ENCODE measurements at places on chromosomes 2 and 18.
A peak's percentile ranks its signal among the peaks of the same experiment; 100 is the strongest.

- no peak for DNase-seq
These were observed 261.8 kb downstream of the FHOD3 start for GRCh38 chr18:36559149-36559857.

- no peak for DNase-seq
These were observed 80.0 kb upstream of the PXDN start for GRCh38 chr2:1824202-1824905.

- no peak for DNase-seq
These were observed 59.9 kb upstream of the STPG4 start for GRCh38 chr2:47214990-47215389.

DNA sequence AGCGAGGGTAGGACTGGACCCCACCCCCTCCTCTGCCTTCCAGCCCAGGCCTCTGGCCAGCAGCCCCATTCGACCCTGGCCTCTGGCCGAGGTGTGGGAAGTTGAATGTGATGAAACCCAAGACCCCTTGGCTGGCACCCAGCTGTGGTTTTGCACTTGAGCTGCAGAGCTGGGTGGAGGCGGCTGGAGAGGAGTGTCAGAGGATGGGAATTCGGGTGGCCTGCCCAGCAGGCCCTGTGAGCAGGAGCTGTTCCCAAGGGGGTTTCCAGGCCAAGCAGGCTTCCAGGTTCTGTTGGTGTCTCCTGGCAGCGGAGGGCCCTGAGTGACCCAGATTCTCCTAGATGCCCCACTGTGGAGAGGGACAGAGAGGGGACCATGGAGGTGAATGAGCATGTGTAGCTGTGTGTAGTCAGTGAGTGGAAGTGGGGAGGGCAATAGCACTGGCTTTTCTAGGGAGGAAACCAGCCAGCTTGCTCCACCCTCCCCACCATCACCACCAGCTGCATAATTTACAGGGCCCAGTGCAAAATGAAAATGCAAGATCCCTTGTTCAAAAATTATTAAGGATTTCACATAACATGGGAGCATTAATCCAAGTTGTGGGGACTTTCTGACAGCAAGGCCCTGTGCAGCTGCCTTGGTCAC is 172.2 kb upstream of the HAAO start:
- no peak for DNase-seq

GRCh38 chr2:50820176-50820575 is 211.8 kb downstream of the NRXN1 start:
- DNase-seq = no peak

- DNase-seq = no peak
These were observed 17.2 kb upstream of the CTDP1 start for GRCh38 chr18:79662439-79662838.

- peak; percentile 5 for DNase-seq
These were observed 15.6 kb downstream of the ARHGEF33 start for GRCh38 chr2:38905251-38905650.

DNA sequence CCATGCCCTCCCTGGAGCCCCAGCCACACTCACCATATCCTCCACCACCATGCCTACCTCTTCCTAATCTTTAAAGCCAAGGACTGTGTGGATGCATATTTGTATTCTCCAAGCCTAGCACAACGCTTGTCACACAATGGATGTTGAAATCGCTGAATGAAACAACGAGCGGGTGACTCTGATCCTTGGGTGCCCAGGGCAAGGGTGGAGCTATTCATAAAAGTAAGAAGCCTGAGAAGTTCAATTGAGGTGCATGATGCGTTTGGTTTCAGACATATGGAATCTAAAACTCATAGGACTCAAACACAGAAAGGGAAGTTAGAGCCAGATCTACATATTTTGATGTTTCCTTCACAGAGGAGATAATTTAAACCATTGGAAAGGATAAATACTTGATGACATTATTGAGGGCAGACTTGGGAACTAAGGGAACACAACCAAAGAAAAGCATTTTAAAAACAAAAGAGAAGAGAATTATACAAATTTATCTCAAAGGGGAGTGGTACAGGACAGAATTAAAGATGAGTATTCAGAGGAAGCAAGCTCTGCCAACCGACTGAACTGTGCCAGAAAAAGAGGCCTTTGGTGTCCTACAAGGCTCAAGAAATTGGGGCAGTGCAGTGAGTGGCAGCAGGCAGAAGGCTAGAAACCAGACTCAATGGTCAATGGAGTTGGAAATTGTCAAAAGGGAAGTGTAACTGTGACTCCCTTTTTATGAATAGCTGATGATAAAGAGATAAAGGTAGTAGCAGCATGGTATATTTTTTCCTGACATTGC is 200.6 kb upstream of the NCKAP5 start:
- no peak for DNase-seq

DNA sequence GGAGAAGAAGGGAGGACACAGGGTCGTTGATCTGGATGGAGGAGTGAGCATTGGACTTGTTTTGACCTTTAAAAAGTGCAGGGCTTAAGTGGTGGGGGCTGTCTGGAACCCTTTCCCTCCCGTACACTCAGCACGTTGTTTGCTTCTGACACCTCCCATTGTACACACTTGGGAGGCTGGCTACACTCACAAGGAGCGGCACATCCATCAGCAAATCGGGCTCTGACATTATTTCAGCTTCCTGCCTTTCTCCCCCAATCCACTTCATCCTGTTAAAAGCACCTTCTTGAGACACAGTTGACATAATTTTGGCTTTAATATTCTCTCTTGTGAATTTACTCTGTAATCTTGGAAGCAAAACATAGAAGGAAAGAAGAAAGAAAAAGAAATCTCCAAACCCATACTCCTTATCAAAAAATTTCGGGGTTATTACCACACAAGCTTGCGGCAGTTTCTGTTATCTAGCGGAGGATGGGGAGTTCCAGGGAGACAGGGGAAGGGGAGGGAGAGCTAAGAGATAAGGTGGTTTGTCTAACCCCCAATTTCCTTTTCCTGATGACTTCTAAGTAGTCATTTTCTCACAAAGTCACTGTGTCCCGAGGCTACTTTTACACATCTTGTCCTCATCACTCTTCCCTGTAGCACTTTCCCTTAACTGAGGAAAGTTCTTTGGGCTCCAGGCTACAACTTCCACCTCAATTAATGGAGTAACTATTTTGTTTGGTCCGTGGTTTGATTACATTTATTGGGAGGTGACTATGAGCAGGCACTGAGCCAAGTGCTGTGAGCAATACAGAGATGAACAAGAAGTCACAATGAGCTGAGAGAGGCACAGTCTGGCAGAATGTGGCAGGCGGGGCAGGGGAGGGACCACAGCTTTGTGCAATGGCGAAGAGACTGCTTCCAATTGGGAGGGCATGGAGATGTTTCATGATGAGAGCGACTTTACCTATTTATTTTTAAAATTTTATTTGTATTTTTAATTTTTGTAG is 240.1 kb upstream of the MEX3C start:
- DNase-seq = peak; percentile 2

DNA sequence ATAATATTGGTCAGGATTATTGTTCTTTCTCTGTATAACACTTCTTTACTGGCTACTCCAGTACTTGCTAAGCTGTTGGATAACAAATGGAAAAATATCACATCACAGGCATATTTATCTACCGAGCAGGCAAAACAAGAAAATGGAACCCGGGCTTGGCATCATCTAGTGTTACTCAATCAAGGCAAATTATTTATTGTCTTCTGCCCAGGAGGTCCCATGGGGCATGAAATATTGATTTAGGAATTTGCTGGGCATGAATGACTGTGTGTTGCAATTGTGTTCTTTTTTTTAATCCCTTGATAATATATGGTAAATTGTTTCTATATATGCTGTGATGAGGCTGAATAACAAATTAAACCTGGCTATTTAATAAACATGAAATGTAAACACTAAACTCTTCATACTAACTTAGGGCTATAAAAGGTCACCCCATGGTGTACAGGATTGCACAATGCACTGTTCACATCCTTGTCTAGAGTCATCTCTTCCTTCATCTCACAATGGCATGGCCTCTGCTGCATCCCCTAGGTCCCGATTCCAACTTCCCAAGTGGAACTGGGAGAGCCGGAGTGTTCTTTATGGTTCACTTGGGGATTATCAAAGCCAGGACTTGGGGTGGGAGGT is 2.2 kb upstream of the PARD3B start:
- no peak for DNase-seq
